ENCODE measurements at places on chromosomes 7 and 10. TPM values are rescaled to one million over a fixed set of nuclear protein-coding genes. Genes with fewer than 3 reads are reported as not detected.

DNA sequence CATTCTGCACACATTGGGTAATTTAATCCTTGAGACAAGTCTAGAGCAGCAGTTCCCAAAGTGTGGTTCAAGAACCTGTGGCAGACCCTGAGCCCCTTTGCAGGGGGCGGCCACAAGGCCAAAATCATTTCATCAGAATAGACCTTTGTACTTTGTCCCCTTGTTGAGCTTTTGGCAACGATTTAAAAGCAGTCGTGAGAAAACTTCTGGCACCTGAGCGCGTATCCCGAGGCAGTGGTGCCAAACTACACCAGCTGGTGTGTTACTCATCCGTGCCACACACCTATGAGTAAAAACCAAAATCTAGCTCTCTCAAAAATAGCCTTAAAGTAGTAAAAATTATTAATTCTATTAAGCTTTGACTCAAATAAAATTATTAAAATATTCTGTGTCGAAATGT is 306.8 kb downstream of the SDK1 start:
- DNase-seq, result no peak

DNA sequence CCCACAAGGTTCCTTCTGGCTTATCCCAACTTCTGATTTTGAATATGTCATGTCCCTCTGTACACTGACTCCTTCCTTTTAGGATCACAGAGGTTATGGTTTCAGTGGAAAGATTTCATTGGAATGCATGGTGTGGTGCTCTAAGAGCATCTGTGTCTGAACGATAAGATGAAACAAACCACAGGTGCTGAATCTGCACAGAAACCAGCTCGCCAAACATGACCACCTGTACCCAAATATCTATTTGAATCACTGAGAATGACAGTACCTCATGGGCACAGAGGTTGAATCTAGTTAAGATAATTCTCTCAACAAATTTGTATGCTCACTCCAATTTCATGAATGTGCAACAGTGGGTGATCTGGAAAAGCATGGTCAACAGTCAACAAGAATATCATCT is 105.3 kb downstream of the DGKI start:
- DNase-seq, result no peak

The NXPH1 gene
- total RNA-seq, result not detected

- DNase-seq, result no peak
These were observed 113.9 kb downstream of the CYTH3 start for GRCh38 chr7:6158424-6159096.
